ENCODE measurements at places on chromosomes 1 and 21. TPM values are rescaled to one million over a fixed set of nuclear protein-coding genes. Genes with fewer than 3 reads are reported as not detected.

Gene CYP4A22
- not detected for total RNA-seq

Gene LIPI
- not detected for total RNA-seq

DNA sequence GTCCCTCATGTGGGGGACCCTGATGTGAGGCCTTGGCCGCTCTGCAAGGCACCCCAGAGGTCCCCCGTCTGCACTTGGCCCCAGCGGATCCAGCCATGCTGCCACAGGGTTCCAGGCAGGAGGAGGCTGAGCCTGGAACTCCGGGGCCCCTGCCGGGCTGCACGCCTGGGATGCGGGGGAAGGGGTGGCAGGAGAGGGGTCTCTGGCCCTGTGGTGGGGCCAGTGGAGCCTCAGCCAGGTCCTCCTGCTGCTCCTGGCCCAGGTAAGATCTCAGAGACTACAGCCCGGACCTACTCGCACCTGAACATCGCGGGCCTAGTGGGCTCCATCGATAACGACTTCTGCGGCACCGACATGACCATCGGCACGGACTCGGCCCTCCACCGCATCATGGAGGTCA, 12.9 kb downstream of the PFKL start:
- H3K27me3 ChIP-seq: no peaks in the 10 kb centered on the region
- DNase-seq: no peak
- no peak overlapping the region for H3K27ac ChIP-seq
- no peak overlapping the region for H3K4me3 ChIP-seq
- peaks cover 27% of the 10 kb centered on the region for H3K36me3 ChIP-seq

- H3K4me1 ChIP-seq: peaks cover 15% of the 10 kb centered on the region
- H3K36me3 ChIP-seq: peaks cover 5% of the 10 kb centered on the region
- no peak for DNase-seq
- H3K27me3 ChIP-seq: peaks cover 44% of the 10 kb centered on the region
- H3K4me3 ChIP-seq: no peak overlapping the region
These were observed 33.0 kb downstream of the PDE4B start for GRCh38 chr1:65825741-65826140.

- peaks cover 40% of the 10 kb centered on the region for H3K36me3 ChIP-seq
- H3K4me3 ChIP-seq: no peak overlapping the region
- peak overlapping the region; percentile 37 for H3K27ac ChIP-seq
- H3K27me3 ChIP-seq: no peaks in the 10 kb centered on the region
- DNase-seq: no peak
These were observed 78.8 kb upstream of the RBM34 start for GRCh38 chr1:235239851-235240250.
